ENCODE measurements at places on chromosomes 3 and 15.

DNA sequence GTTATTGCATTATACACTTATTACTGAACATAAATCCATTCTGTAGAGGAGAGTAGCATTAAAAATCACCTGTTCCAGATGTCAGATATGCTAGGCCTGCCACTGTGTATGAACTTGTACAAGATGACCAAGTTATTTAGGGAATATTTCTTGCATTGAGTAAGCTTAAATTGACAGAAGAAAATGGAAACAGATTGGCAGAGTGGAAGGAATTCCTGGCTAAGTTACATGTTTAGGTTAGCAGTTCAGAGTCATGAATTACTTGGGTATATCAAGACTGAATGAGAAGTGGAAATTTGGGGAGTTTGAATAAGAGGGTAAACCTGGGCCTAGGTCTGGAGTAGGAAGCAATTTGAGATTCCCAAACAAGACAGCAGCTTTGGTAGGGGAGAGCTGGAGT is 44.6 kb downstream of the ARHGAP31 start:
- no peak for DNase-seq

GRCh38 chr15:37572401-37572800 is 362.0 kb upstream of the TMCO5A start:
- no peak for DNase-seq

GRCh38 chr3:120093119-120093910 is 932 bp downstream of the GSK3B start:
- DNase-seq: peak; percentile 29

DNA sequence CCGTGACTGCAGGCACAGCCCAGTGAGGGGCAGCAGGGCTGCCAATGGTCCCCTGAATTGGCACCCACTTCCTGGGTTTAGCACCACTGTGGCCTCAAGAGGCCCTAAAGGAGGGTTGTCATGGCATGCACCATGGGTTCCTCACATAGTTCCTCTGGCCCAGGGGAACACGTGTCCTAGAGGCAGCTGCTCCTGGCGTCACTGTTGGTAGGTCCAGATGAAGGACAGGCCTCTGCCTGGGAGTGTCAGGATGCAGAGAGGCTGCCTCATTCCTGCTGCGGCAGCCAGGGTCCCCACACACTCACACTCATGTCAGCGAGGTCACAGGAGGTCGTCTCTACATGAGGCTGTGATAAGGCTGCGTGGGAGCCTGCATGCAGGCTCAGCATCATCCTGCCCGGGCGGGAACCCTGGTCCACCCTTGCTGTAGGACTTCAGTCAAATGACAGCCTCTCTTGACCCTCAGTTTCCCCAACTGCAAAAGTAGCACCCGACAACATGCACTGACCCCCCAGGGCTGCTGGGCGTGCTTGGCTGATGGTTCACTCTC is 26.1 kb upstream of the SFMBT1 start:
- no peak for DNase-seq

- no peak for DNase-seq
Observed at GRCh38 chr15:91385311-91385710, 285.3 kb downstream of the SV2B start.

GRCh38 chr3:22306454-22306853 is 555.4 kb upstream of the ZNF385D start:
- DNase-seq: no peak

DNA sequence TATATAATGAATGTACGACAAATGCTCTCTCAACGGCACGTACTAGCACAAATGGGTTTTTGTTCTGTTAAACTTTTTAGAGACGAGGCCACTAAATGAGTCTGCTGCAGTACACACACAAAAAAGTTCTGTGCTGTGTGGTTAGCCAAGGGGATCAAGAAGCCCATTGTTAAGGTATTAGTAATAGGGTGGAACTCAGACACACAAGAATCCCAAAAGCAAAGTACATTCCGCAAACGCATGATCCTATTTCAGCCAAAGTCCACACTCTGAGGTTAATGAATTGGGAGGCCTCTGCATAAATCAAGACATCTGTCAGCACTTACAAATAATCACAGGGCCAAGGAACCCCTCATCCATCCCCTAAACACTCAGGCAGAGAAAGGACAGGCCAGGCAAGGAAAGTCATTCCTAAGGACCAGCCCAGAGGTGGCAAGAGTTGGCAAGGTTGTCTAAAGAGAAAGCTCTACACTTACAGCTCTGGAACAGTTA is 12.1 kb downstream of the OSBPL10 start:
- no peak for DNase-seq

GRCh38 chr15:23038726-23039142 is 635 bp downstream of the TUBGCP5 start:
- peak; percentile 48 for DNase-seq

DNA sequence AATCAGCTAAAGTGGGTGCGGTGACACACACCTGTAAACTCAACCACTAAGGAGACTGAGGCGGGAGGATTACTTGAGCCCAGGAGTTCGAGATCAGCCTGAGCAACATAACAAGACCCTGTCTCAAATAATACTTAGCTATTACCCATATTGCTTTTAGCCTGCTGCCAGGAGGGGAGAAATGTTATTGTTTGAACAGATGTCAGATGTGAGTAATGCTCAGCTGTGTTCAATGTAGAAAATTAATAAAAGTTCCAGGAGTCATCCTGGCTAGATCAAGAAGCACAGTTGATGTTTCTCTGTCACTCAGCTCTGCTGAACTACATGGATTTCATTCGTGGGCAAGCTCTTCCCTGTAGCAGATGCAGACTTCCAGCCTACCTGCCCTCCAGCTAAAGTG is 22.2 kb downstream of the LSM3 start:
- no peak for DNase-seq

- DNase-seq: no peak
Observed at GRCh38 chr15:77532067-77532710, 100.5 kb downstream of the LINGO1 start.

DNA sequence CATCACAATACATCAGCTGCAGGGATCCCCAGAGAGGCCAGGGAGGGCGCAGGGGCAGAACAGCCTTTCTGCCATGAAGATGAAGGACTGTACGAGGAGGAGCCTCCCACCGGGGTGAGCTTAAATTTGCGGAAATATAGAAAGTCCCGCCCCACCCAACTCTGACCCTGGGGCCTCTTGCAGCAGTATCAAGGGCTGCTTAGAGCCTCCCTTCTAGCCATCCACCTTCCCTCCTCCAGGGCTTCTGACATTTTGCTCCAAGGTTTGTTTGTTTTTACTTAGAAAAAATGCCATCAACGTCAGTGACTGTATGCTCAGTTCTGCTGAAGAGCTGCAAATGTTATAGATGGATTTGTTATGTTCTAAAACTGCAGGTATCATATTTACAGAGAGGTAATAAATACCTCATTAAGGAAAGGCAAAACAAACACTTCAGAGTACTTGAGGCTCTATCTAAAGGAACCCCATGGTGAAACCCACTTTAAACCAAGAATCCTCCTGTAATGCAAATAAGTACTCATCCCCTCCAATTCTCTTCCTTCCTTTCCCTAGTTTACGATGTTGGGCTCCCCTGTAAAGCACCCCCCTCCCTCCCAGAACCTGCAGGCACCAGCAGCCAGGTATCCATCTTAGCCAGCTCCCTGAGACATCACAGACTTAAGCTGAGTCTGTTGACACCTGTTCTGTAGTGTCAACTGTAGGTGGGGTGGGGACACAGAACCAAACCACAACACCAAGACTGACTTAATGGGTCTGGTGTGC is 30.5 kb downstream of the RFTN1 start:
- DNase-seq: no peak

DNA sequence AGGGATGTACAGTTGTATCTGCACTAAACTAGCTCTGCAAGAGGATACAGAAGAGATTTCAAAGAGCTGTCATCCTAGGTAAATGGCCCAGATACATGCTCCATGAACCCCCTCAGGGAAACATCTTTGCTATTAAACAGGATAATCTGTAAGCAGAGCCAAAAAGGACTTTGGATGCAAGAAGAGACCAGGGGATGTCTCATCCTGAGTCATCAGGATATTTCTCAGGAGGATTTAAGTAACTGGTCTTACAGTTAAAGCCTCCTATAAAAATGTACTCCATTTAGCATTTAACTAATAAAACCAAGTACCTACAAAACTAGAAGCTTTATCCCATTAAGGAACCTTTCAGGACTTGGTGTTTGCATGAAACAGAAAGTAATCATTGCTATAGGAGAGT is 48.2 kb upstream of the PHLDB2 start:
- no peak for DNase-seq

- DNase-seq: no peak
Observed at GRCh38 chr15:69608661-69609060, 156.0 kb downstream of the RPLP1 start.

- no peak for DNase-seq
Observed at GRCh38 chr15:101807345-101807945, 4.1 kb downstream of the OR4F6 start.

- DNase-seq: peak; percentile 25
Observed at GRCh38 chr3:29284497-29284896, 3.6 kb downstream of the RBMS3 start.

GRCh38 chr3:28150465-28151206 is 90.8 kb upstream of the CMC1 start:
- no peak for DNase-seq

GRCh38 chr3:143277531-143277930 is 158.0 kb downstream of the CHST2 start:
- DNase-seq: no peak

GRCh38 chr3:128252083-128252482 is 98.8 kb downstream of the EEFSEC start:
- no peak for DNase-seq

GRCh38 chr15:58201516-58201915 is 63.3 kb downstream of the AQP9 start:
- DNase-seq: no peak

GRCh38 chr3:197376020-197376419 is 77.6 kb upstream of the DLG1 start:
- no peak for DNase-seq

DNA sequence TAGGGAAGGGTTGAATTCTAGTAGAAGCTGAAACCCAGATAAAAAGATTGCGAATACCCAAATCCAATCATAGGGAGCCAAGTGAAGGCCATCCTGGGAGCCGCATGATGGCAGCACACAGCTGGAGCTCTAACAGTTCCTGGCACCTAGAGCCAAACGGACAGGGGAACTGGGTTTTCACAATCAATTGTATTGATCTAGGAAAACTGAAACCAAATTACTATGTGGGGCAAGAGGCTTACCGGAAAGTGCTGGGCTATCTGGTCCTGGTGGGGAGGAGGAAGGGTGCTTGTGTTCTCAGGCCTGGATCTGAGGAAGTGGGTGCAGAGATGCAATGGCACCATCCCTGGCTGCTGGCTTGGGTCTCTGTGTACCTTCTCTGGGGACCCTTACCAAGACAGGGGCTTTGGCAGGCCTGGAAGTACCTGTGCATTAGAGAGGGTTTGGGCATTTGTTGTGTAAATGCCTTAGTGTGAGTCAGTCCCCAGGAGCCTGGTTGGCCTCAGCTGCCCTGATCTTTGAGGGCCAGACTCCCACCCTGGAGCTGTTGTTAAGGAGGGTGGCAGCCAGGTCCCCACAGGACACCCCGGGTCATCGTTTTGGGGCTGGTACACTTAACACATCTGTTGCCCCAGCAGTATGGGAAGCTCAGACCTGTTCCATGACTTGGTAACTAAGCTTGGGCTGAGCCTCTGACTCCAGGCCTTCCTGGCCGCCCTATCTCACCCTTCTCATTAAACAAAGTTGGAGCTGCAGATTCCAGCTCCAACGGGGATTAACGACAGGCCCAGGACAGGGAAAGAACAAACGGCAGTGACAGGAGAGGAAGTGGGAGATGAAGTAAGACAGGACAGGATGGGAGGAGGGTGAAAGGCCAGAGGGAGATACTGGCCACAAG is 8.9 kb upstream of the FURIN start:
- DNase-seq: no peak

DNA sequence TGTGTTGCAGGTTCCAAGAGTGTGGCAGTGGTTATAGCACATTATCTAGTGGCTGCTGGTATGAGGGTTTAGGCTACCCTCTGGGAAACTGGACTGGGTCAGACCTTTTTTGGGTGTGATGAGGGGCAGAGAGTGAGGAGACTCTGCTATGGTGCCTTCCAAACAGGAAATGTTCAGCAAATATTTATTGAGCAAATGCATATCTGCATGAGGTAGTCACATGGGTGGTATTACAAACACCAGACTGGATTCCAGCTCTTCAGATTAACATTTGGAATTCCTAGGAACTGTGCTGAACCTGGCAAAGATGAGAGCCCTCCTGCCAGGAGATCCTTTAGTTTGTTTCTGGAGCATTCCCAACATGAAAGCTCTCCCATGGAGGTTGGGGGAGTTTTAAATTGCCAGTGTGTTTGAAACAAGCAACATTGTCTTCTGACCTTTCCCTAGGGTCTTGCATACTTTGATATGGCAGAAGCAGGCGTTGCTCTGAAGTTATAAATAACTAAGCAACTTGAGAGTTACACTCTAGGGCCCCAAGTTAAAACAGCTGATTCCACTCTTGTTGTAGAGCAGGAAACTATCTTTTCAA is 341.2 kb upstream of the C2CD4B start:
- no peak for DNase-seq

- DNase-seq: no peak
Observed at GRCh38 chr3:89867286-89867685, 759.9 kb downstream of the EPHA3 start.

- no peak for DNase-seq
Observed at GRCh38 chr3:115624901-115625300, 1.6 kb downstream of the GAP43 start.

- peak; percentile 5 for DNase-seq
Observed at GRCh38 chr15:57323806-57324589, 52.3 kb upstream of the CGNL1 start.

- no peak for DNase-seq
Observed at GRCh38 chr15:26929588-26929987, 41.4 kb upstream of the GABRG3 start.

- no peak for DNase-seq
Observed at GRCh38 chr3:52402101-52402521, 42.8 kb downstream of the SEMA3G start.

DNA sequence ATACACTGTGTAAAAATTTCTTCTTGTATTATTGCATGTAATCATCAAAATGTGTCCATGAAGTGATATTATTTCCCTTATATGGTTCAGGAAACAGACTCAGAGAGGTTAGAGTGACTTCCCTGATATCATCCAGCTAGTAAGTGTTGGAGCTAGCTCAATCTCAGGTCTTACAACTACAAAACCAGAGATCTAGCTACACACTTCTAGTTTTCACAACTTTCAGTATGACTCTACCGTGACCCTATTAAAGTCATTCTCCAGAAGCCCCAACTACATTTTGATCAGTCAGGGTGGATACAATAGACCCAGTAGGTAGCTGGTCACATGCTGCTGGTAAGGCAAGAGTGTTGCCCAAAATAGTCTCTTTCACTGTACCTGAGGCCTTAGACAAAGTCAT is 165.3 kb downstream of the GOLIM4 start:
- no peak for DNase-seq
